ENCODE measurements at places on chromosomes 1 and 21. TPM values are rescaled to one million over a fixed set of nuclear protein-coding genes. Genes with fewer than 3 reads are reported as not detected.

ADAMTSL4 gene
- total RNA-seq: 1.4 TPM

ZNF281 gene
- 19.1 TPM for total RNA-seq

CR1L gene
- not detected for total RNA-seq

ZNF697 gene
- total RNA-seq: 9.4 TPM

DMRTA2 gene
- total RNA-seq: 0.08 TPM

CHIA gene
- total RNA-seq: not detected

IRF6 gene
- total RNA-seq: 7.7 TPM

FCRL2 gene
- total RNA-seq: not detected

PCP4 gene
- total RNA-seq: not detected

CBS gene
- 41.1 TPM for total RNA-seq

ATP5IF1 gene
- 199 TPM for total RNA-seq

DEPDC1 gene
- total RNA-seq: 0.23 TPM

KAZN gene
- 10.9 TPM for total RNA-seq
